Psoas muscle (tissue), 8 donors: ENCODE measurements at places on chromosomes 13 and 19. TPM values are rescaled to one million over a fixed set of nuclear protein-coding genes. Genes with fewer than 3 reads are reported as not detected.

- no peaks in the 10 kb centered on the region for H3K27me3 ChIP-seq
- peak overlapping the region; percentile 5 for H3K27ac ChIP-seq
- no peak for DNase-seq
- no peak overlapping the region for H3K4me3 ChIP-seq
- H3K36me3 ChIP-seq = no peaks in the 10 kb centered on the region
These were observed 79.1 kb downstream of the STARD13 start for GRCh38 chr13:33206425-33206824.

DNA sequence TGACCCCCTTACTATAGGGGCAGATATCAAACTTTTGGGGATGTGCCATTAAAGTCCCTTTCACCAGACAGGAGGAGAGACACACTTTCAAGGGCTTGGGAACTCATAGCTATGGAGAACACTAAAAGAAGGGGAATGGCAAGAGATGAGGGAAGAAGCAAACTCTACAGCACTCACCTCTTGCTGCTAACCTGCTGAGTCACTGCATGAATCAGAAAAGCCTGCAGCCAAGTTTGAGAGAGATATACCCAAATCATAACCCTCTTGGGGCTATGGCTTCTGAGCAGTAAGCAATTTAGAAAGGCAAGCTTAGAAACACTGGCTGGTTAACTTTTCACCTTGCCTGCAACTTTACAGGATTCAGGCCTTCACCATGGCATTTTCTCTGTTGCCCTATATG is 1028.0 kb downstream of the UQCRFS1 start:
- no peak overlapping the region for H3K4me3 ChIP-seq
- no peak overlapping the region for H3K27ac ChIP-seq

Gene TIMM29
- total RNA-seq = 18.3 TPM

Gene GRK1
- not detected for total RNA-seq

DNA sequence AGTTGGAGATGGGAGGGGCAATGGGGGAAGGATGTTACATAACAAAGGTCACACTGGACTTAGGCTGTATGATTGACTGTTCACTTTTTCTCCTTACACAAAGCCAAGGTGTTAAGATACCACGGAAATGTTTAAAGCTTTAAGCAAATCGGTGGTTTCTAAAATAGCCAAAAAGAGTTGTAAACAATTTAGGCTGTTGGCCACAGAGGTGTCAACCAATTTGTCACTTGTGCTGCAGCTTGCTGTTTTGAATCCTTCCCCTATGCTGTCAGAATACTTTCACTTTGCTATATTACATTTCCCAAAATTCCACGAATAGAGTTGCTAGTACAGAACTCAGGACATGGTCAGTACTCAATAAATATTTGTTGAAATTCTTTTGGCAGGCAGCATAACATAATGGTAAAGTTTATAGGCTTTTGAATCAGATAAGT is 149.3 kb downstream of the VWA8 start:
- H3K27me3 ChIP-seq = no peaks in the 10 kb centered on the region
- no peak overlapping the region for H3K27ac ChIP-seq
- no peak overlapping the region for H3K4me3 ChIP-seq
- no peaks in the 10 kb centered on the region for H3K4me1 ChIP-seq
- peaks cover 34% of the 10 kb centered on the region for H3K36me3 ChIP-seq

Gene CCNA1
- not detected for total RNA-seq

Gene PGLYRP1
- total RNA-seq = not detected

GRCh38 chr13:76950101-76950500 is 1.8 kb downstream of the ACOD1 start:
- DNase-seq = no peak
- no peak overlapping the region for H3K27ac ChIP-seq
- H3K4me1 ChIP-seq = no peaks in the 10 kb centered on the region
- H3K36me3 ChIP-seq = no peaks in the 10 kb centered on the region

Gene ZNF71
- total RNA-seq = 4.9 TPM

DNA sequence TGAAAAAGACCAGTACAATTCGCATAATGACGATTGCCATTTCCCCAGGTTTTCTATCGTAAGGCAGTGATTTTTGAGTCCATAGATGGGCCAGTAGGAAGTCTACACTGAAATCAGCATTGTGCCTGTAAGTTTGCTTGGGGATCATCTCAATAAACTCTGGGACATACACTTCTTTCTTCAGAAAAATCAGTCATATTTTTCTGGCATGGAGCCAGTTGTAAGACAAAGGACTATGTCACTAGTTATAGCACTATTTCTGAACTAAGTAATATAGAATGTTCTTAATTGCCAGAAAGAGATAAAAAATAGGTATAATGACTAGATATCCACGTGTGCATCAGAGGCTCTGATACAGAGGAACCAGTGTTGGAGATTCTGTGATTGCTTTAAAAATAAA is 243.5 kb downstream of the LMO7 start:
- no peaks in the 10 kb centered on the region for H3K36me3 ChIP-seq
- no peak overlapping the region for H3K4me3 ChIP-seq
- H3K27me3 ChIP-seq = no peaks in the 10 kb centered on the region
- H3K27ac ChIP-seq = no peak overlapping the region

Gene PVR
- total RNA-seq = 25.0 TPM

Gene VASP
- 22.7 TPM for total RNA-seq

Gene SLC10A2
- total RNA-seq = not detected

DNA sequence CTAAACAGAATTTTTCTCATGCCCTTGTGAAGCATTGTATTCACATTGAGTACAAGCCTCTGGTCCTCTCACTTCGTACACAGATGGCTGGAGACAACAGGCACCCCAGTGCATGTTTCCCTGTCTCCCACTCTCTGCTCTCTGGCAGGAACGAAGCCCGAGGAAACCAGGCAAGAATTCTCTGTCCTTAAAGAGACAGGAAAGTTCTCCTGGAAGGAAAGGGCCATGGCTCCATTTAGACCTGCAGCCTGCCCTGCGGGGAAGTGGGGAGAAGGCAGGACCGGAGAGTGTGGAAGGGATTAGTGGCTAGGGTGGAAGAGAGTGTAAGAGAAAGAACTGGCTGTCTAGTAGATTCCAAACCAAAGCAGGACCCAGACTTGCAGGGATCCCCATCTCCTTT is 15.5 kb upstream of the AMER2 start:
- no peak overlapping the region for H3K4me3 ChIP-seq
- H3K27me3 ChIP-seq = peaks cover 3% of the 10 kb centered on the region
- H3K4me1 ChIP-seq = no peaks in the 10 kb centered on the region
- DNase-seq = no peak

Gene IRS2
- total RNA-seq = 36.0 TPM

- H3K4me1 ChIP-seq = no peaks in the 10 kb centered on the region
- H3K27me3 ChIP-seq = no peaks in the 10 kb centered on the region
- H3K36me3 ChIP-seq = peaks cover 2% of the 10 kb centered on the region
These were observed 41.9 kb downstream of the EPSTI1 start for GRCh38 chr13:42950181-42950580.

- DNase-seq = no peak
- H3K27ac ChIP-seq = no peak overlapping the region
These were observed 59.0 kb downstream of the GSX1 start for GRCh38 chr13:27851096-27851850.

Gene ZNF486
- 0.76 TPM for total RNA-seq

DNA sequence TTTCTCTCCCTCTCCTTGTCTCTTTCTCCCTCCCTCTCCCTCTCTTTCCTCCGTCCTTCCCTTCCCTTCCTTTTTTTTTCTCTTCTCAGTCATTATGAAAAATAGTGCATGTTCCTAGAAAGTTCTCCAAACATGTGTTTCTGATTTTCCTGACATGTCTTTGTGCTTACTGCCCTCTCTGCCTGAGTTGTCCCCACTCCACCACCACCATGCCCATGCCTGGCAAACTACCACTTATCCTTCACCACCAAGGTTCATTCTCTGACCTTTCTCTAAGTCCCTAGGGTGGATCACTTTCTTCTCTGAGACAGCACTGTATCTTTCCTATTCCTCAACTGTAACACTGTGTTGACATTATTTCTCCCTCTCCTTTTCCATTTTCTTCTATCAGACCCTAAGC is 98.2 kb downstream of the LACC1 start:
- no peak overlapping the region for H3K27ac ChIP-seq
- H3K36me3 ChIP-seq = no peaks in the 10 kb centered on the region
- H3K4me1 ChIP-seq = peaks cover 15% of the 10 kb centered on the region

Gene ZNF225
- 1.3 TPM for total RNA-seq

DNA sequence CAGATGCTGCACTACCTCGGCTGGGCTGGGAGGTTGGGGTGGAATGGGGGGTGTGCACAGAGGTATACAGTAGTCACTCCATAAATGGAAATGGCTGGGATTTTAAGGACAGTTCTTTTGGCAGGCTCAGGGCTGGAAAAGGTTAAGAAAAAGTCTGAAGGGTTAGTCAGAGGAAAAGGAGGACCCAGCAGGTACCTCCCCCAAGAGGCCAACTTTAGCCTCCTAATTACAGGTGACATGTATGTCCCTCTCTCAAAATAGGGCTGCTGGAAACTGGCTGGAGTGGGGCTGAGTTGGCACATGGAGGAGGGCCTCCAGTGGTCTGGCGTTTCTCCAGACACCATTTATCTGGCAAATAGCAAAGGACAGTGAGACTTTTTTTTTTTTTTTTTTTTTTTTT is 994 bp downstream of the CCDC194 start:
- no peaks in the 10 kb centered on the region for H3K36me3 ChIP-seq
- H3K4me3 ChIP-seq = no peak overlapping the region
- H3K27ac ChIP-seq = no peak overlapping the region

Gene ZNF610
- total RNA-seq = 0.06 TPM

Gene PSG6
- total RNA-seq = not detected
